Endothelial cell (in vitro differentiated cells): ENCODE measurements at places on chromosomes 4 and X. TPM values are rescaled to one million over a fixed set of nuclear protein-coding genes. Genes with fewer than 3 reads are reported as not detected.

- no peak for DNase-seq
- H3K27ac ChIP-seq, result no peak overlapping the region
- no peak overlapping the region for H3K4me3 ChIP-seq
- H3K36me3 ChIP-seq, result no peaks in the 10 kb centered on the region
- no peaks in the 10 kb centered on the region for H3K4me1 ChIP-seq
- no peaks in the 10 kb centered on the region for H3K27me3 ChIP-seq
Observed at GRCh38 chr4:32744211-32744610, 2024.0 kb downstream of the PCDH7 start.

SLC16A2 gene
- 32.4 TPM for total RNA-seq

ENPEP gene
- 3.5 TPM for total RNA-seq

GRCh38 chrX:103536732-103537131 lies 17.4 kb upstream of the RAB40A start:
- peaks cover 9% of the 10 kb centered on the region for H3K4me1 ChIP-seq
- no peak for DNase-seq
- H3K36me3 ChIP-seq, result no peaks in the 10 kb centered on the region
- no peak overlapping the region for H3K27ac ChIP-seq
- peaks cover 4% of the 10 kb centered on the region for H3K27me3 ChIP-seq

GRCh38 chr4:142369141-142369540 lies 477.0 kb downstream of the INPP4B start:
- DNase-seq, result no peak
- H3K4me3 ChIP-seq, result no peak overlapping the region
- H3K4me1 ChIP-seq, result peaks cover 5% of the 10 kb centered on the region
- H3K27ac ChIP-seq, result no peak overlapping the region

DNA sequence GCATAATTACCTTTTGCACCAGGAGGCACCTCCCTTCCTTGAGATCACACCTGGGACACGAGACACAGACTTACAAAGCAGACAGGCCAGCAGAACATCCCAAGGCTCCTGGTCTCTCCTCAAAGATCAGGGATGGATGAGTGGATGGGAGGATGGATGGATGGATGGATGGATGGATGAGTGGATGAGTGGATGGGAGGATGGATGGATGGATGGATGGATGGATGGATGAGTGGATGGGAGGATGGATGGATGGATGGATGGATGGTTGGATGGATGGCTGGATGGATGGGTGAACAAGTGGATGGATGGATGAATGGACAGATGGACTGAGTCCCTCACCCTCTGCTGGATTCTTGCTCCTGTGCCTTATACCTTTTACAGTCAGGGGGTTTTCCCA lies 364.0 kb downstream of the BCOR start:
- H3K36me3 ChIP-seq, result no peaks in the 10 kb centered on the region
- no peak overlapping the region for H3K4me3 ChIP-seq
- no peak for DNase-seq
- peaks cover 5% of the 10 kb centered on the region for H3K27me3 ChIP-seq
- H3K27ac ChIP-seq, result no peak overlapping the region

ADH7 gene
- total RNA-seq, result not detected

- no peak overlapping the region for H3K27ac ChIP-seq
- no peaks in the 10 kb centered on the region for H3K27me3 ChIP-seq
- no peak overlapping the region for H3K4me3 ChIP-seq
- peaks cover 3% of the 10 kb centered on the region for H3K4me1 ChIP-seq
Observed at GRCh38 chrX:129323115-129323514, 200.2 kb downstream of the SMARCA1 start.
